Suppressor macrophage treated with lipopolysaccharide for 1 hour (primary cell): ENCODE measurements at places on chromosomes 6 and 20.

- DNase-seq = no peak
These were observed 555.3 kb upstream of the CHD6 start for GRCh38 chr20:42173440-42173839.

DNA sequence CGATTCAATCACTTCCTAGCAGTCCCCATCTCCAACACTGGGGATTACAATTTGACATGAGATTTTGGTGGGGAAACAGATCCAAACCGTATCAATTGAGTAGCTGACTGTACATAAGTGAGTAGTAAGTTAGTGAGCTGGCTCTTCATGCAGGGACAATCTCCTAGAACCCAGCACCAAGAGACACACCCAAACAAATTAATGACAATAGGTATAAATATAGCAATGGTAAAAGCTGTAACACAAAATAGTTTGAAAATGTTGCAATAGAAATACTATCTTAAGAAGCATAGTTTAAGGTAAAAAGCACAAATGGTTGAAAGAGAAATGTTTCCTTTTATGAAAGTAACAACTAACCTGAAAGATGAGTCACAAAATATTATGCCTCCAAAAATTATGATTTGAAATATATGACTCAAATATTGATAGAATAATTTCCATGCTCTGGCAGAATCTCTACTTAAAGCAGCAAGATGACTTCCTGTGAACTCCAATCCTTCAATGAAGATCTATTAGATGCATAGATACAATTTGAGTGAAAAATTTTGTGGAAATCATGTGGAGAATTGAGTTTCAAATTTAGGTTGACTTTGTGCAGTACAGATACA lies 5.4 kb upstream of the SIRPB1 start:
- DNase-seq = no peak

DNA sequence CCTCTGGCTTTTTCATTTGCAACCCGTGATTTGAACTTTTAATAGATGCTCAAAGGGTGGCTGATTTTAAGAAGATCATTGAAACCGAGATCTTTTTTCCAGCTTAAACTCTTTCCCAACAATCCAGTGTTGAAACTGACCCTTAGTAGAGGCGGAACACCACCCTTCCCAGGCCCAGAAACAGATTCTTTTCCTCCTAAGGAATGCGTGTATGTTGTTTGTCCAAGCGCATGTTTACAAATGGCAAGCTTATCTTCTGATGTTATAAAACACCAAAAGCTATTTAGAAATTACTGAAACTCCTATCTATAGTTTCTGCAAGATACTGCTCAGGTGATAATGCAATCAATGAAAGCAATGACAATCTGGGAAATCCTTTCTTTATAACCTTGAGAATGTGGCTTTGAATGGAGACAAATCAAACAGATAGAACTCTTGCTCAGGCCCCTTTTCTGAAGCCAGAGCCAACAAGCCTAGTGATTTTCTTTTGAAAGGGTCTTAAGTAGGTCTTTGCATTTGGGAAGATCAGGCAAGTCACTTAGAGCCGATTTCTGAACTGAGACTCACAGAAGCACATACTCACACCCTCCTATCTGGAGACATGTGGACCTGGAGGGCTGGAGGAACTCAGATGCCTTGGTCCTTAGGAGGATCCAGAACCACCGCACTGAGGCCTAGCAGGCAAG lies 9.1 kb downstream of the BANF2 start:
- DNase-seq = no peak

GRCh38 chr6:106732376-106732940 lies 103.1 kb downstream of the QRSL1 start:
- DNase-seq = no peak

GRCh38 chr20:36010825-36011224 lies 42.4 kb downstream of the CNBD2 start:
- no peak for DNase-seq

- peak; percentile 54 for DNase-seq
These were observed 96.2 kb downstream of the TCP11 start for GRCh38 chr6:35044761-35045421.

- no peak for DNase-seq
These were observed 497.8 kb downstream of the PREX1 start for GRCh38 chr20:48329676-48330664.

DNA sequence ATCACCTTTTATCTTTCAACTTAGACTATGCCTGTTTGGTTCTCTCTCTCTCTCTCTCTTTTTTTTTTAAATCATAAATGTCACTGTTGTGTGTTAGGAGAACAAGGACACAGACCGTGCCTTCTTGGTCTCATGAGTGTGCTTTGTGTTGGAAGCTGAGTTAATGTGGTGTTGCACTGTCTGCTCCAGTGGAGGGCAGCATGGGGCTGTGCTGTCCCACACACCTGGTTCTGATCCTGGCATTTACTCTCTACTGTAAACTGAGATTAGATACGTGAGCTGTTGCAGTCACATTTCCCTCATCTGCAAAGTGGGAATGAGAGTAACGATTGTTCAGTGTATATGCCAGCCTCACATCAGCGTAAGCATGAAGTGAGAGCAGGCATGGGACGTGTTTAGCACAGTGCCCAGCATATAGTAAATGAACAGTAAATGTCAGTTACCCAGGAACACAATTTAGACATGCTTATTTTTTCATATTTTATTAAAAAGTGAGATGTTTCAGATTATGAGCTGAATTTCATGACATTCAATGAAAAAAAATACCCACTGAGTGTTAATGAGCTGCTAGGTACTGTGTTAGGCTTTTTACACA lies 161.1 kb downstream of the FARS2 start:
- no peak for DNase-seq

- DNase-seq = no peak
These were observed 114.1 kb downstream of the SCAF8 start for GRCh38 chr6:154847318-154847717.

DNA sequence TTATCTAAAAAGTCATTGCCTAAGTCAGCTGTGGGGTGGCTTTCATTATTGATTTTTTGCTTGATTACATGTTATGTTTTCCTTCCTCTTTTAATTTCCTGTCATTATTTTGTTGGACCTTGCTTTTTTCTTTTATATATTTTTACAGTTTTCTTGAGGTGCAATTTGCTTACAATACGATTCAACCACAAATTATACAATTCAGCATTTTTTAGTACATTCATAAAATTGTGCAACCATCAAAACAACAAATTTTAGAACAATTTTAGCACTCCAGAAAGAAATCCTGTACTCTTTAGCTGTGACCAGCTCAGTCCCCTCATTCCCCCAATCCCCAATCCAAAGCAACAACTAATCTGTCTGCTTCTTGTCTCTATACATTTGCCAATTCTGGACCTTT lies 608.9 kb downstream of the C6orf118 start:
- no peak for DNase-seq
